ENCODE measurements at places on chromosomes 5 and 9.

- no peak for DNase-seq
Measured at GRCh38 chr5:74412066-74412465, 228.5 kb downstream of the ENC1 start.

- no peak for DNase-seq
Measured at GRCh38 chr5:164364237-164365208, 859.1 kb downstream of the MAT2B start.

DNA sequence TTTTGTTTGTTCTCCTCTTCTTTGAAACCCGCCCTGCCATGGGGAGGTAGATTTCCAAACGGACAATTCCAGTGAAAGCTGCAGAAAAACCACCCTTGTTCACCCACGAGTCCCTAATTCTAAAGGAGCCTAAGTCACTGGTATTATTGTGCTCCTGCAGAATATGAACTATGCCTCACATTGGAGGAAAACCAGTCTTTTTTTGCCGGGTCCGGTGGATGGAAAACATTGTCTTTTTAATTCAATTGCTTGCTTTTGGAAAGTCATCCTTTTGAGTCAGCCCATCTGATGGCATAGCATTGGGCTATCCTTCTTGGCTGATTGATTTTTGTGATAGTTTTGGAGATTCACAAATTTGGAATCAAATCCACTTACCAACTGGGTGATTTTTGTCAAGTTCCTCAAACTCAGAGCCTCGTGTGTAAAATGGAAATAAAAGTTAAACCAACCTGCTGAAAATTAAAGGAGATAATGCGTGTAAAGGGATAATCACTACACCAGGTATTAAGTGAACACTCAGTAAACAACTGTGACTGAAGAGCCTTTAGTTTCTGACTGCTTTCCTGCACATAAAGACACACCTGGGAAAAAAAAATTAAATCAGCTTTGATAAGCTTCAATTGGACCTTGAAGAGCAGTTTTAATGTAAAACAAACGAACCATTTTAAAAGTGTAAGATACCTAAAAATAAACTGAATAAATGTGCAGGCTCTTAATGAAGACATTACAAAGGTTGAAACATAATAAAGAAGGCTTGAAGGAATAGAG is 780 bp upstream of the CCNJL start:
- peak; percentile 11 for DNase-seq

GRCh38 chr9:135215571-135216161 is 128.2 kb downstream of the OLFM1 start:
- DNase-seq: peak; percentile 88

DNA sequence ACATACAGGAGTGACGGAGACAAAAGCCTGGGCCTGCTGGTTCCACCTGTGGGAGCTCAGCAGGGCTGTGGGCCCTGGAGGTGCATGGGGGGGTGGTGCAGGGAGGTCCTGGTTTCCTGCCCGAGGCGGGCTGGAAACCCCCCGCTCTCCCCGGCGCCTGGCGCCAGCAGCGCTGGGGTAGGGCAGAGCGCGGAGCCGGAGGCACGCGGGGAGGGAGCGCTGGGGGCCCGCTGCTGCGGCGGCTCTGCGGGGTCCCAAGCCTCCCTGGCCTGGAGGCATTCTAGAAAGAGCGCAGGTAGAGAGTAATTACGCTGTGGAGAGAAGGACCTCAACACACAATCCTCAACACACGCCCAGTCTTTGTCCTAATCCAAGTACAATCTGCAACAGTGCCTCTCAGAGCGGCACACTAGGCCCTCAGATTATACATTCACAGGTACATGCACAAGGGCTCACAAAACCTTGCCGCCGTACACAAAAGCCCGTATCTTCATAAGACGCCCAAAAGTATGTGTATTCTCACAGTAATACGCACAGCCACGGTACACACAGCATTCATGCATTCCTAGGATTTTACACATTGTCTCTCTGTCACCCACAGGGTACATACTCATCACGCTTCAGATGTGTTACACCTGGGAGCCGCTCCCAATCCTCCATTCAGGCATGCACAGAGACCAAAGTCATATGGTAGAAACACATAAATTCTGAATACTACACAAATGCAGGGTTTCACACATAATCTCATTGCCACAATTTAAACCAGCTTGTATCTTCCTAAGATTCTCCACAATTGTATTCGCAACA is 2.1 kb upstream of the HAND1 start:
- no peak for DNase-seq

DNA sequence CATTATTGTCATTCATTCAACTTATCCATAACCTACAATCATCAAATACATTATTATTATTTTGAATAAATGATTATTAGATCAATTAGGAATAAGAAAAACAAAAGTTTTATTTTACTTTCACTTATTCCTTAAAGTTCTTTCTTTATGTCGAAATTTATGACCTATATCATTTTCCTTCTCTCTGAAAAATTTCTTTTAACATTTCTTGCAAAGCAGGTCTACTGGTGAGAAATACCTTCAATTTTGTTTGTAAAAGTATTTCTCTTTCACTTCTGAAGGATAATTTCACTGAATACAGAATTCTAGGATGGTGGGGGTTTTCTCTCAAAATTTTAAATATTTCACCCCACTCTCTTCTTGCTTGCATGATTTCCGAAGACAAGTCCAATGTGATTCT is 2.6 kb upstream of the CCNI2 start:
- DNase-seq: no peak

DNA sequence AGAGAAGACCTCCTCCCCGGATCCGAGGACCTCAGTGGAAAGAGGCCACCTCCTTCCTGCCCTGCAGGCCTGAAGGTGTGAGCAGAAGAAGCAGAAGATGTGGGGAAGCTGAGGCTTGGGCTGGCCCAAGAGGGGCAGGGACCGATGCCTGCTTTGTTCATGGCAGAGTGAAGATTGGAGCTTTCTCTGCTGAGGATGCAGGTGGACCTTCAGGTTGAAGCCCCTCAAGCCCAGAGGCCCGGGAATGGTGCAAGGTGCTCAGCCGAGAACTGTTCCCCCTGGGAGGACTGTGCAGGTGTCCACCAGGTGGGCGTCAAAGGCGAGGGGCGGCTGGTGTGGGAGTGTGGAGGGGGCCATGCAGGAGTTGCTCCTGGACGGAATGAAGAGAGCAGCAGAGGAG is 277.9 kb upstream of the IRX2 start:
- DNase-seq: no peak

DNA sequence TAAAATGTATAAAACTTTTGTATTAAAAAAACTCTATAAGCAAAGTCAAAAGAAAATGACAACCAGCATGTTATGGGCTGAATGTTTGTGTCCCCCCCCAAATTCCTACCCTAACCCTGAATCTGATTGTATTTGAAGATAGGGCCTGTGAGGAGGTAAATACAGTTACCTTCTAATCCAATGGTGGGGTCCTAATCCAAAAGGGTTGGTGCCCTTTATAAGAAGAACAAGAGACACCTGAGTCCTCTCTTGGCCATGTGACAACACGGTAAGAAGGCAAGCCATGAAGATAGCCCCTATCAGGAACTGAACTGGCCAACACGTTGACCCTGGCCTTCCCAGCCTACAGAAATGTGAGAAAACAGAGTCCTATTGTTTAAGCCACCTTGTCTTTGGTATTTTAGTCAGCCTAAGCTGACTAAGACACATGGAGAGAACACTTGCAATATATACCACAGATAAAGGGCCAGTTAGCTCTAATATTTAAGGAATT is 49.7 kb upstream of the AKNA start:
- no peak for DNase-seq

DNA sequence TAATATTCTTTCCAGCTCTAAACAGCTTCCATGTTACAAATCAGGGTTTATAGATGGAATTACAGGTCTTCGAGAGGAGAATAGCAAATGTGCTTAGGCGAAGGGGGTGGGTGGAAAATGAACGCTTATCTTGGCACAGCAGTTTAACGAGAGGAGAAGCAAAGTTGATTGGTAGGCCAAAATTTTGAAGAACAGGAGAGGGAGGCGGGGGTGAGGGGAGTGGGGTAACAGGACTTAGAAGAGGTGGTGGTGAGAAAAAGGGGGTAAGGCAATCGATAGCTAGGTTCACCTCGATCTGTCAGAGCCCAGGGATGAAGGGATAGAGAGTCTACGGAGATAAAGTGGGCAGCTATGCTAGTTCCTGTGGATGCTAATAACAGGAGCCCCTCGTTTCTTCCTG is 764 bp downstream of the ANKRA2 start:
- no peak for DNase-seq

GRCh38 chr5:88515881-88516819 is 247.5 kb upstream of the TMEM161B start:
- DNase-seq: peak; percentile 20

DNA sequence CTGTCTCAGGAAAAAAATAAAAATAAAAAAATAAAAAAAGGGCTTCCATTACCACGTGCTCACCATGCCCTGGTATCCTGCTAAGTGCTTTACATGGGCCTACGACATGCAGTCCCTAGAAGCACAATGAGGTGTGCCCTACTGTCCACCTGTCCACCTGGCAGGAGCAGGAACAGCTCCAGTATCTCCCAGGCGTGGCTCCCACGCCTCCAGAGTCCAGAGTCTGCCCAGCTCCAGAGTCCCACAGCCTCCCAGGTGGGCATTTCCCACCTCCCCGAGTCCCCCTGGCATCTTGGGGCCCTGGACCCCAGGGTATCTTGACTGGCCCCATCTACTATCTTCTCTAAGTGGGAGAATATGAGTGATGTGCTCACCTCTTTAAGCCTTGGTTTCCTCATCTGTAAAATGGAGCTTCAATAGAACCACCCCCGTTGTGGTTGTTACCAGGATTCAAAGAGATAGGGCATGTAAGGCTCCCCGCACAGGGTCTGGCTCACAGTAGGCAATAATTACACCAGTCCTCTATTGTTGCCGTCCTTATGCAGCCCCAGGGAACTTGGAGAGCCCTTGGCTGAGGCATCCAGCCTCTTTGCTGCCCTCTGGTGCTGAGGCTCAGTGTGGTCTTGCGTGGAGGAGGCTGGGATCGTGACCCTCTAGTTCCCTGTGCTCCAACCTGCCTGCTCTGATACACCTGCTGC is 8.9 kb downstream of the CXCL14 start:
- DNase-seq: peak; percentile 10

GRCh38 chr5:94908889-94909480 is 290.5 kb downstream of the SLF1 start:
- peak; percentile 9 for DNase-seq

- DNase-seq: no peak
Measured at GRCh38 chr5:125554355-125554754, 807.9 kb upstream of the ZNF608 start.

GRCh38 chr9:35071814-35072460 is 488 bp downstream of the VCP start:
- DNase-seq: peak; percentile 79

- DNase-seq: no peak
Measured at GRCh38 chr9:129331772-129332500, 153.9 kb upstream of the IER5L start.

DNA sequence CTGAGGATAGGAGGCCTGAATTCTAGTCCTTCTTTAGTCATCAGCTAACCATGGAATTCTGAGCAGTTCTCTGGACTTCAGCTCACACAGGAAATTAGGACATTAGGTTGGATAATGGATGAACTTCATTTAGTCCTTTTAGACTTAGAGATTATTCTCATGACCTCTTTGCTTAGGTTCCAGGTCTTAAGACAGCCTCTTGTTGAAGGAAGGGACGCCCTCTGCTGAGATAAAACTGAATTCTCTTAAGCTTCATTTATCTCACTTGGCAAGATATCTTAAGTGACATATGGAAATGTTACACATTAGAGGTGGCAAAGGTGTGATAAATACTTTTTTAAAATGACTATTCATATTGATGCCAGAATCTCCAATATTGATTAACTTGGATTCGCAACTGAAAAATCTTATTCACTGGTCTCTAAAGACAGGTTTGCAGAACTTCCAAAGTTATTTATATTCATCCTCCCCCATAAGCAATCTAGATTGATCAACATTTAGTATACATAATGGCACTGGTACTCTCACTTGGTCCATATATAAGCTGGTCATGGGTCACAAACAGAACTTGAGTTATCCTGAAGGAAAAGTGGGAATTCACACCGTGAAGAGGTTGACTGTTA is 16.9 kb upstream of the ZNF366 start:
- no peak for DNase-seq

- no peak for DNase-seq
Measured at GRCh38 chr5:5135957-5136676, 4.0 kb upstream of the ADAMTS16 start.

DNA sequence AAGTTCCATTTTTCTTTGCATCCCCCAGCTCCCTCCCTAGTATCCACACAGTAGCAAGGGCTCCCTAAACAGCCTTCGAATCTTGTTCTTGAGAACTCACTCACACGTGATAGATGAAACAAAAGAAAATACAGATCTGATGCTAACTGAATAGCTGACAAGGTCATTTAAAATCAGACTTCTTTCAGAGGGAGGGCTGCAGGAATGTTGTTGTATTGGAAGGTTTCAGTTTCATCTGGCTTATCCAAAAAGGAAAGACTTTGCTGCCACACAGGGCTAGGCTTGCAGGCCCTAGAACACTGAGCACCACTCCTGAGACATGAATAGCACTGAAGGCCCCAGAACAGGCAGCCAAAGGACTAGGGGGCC is 3.2 kb downstream of the CD180 start:
- DNase-seq: no peak

GRCh38 chr9:113508111-113508749 is 44.7 kb downstream of the RGS3 start:
- DNase-seq: no peak

- no peak for DNase-seq
Measured at GRCh38 chr9:133986061-133986460, 6.1 kb downstream of the VAV2 start.

- DNase-seq: peak; percentile 46
Measured at GRCh38 chr9:111483439-111483857, 735 bp downstream of the ECPAS start.

DNA sequence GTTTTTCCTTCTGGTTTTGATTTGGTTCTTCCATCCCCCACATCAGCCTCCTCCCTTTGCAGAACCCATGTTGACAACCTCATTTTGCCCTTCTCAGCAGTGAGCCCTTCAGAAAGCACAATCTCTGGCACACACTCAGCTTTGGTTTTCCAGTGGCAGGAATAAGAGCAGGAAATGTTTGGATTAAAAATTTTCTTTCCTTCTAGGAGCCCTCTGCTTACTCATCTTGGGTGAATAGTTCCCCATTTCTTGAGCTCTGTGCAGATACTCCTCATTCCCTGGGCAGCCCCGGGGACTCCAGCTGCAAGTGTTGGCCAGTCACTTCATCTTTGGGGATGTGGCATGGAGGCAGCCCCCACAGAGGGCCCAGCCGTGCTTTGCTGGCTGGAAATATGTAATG is 170.5 kb downstream of the NR3C1 start:
- no peak for DNase-seq

- DNase-seq: no peak
Measured at GRCh38 chr5:14258840-14259239, 115.7 kb downstream of the TRIO start.

DNA sequence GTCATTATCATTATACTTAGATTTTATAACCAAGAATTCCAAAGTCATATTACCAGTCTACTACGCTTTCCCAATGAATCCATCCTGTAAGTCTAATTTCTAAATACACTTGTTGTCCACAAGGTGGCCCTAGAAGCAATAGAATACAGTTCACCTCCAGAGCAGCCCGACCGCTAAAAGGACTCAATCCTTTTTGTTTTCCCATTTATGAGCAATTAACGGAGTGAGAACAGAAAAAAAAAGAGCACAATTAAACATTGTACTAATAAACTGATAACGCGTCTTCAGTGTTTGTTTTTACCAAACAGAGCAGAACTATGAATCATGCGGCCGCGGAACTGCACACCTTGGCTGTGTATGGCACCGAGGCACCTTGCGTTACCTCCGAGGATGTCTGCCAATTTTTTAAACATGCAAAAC is 160.7 kb upstream of the DAPK1 start:
- DNase-seq: peak; percentile 85
